ENCODE measurements at places on chromosomes 3 and 15. TPM values are rescaled to one million over a fixed set of nuclear protein-coding genes. Genes with fewer than 3 reads are reported as not detected.

GOLGA8N gene
- total RNA-seq = 3.2 TPM

XXYLT1 gene
- total RNA-seq = 14.1 TPM

- no peak for DNase-seq
These were observed 203.4 kb downstream of the MEIS2 start for GRCh38 chr15:36896949-36897348.

- DNase-seq = peak; percentile 22
These were observed at the start of gene GPR160 for GRCh38 chr3:170037463-170038433. Gene GPR160, plus strand, starts transcription at chr3:170037995. Its CDS starts 45,978 bp downstream, at chr3:170083973.

- no peak for DNase-seq
These were observed 74.5 kb downstream of the PPCDC start for GRCh38 chr15:75097939-75098338.

DNA sequence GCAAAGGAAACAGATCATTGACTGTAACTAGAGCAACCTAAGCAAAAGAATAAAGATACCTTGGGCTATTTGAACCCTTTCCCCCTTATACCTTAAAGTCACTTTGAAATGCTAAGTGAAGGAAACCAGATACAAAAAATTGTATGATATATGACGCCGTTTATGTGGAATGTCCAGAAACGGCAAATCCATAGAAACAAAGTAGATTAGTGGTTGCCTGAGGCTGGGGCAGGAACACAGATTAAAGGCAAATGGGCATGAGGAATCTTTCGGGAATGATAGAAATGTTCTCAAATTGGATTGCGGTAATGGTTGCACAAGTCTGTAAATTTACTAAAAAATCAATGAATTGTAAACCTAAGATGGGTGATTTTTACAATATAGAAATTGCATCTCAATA, 160.1 kb upstream of the CCDC54 start:
- no peak for DNase-seq

DNA sequence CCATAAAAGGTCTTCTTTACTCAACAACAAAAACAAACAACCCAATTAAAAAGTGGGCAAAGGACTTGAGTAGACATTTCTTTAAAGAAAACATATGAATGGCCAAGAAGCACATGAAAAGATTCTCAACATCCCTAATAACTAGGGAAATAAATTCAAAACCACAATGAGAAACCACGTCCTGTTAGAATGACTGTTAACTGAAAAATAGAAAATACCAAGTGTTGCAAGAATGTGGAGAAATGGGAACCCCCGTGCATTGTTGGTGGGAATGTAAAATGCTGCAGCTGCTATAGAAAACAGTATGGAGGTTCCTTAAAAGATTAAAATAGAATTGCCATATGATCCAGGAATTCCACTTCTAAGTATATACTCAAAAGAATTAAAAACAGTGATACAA, 34.8 kb downstream of the NMNAT3 start:
- DNase-seq = no peak

GRCh38 chr3:13543253-13543652, 5.7 kb upstream of the FBLN2 start:
- no peak for DNase-seq

DNA sequence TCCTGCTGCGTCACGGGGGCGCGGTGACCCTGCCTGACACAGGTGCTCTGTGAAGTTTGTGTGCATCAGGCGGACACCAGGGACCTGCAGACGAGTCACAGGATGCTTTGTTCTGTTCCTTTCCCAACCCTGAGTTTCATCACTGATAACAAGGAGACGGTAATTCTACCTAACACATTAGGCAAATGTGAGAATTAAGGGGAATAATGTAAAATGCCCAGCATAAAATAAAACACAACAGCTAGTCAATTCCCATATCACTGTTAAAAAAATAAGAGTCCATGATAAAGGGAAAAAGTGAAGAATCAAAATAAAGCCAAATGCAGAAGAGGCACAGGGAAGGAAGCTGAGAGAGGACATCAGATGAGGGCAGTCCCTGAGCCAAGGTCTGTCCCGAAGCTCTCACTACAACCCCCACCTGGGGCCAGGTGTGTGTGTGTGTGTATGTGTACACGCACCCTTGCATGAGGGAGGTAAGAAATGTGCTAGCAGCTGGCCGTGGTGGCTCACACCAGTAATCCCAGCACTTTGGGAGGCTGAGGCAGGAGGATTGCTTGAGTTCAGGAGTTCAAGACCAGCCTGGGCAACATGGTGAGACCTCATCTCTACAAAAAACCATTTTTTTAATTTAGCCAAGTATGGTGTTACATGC, 27.5 kb downstream of the PLA2G4D start:
- DNase-seq = no peak

Measured in esophagus squamous epithelium (tissue), 5 donors.